ENCODE measurements at places on chromosomes 7 and 10.

GRCh38 chr10:117216611-117217195, 19.4 kb downstream of the KCNK18 start:
- DNase-seq: peak; percentile 33

- no peak for DNase-seq
Observed at GRCh38 chr7:15765753-15766152, 79.3 kb upstream of the MEOX2 start.

DNA sequence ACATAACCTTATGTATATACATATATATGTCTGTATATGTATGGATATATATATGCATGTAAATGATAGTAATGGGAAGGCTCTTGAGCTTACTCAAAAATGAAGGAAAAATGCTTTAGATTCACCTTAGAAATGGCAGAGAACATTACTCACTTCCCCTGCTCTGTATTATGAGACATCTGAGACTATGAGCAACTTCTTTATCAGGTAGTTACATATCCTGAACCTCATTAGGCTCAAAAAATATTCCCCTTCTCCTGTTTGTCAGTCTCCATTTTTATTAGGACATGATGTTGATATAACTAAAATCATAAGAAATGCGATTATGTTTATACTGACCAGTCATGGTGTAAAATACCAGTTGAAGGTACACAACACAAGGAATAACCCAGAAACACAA, 800.1 kb upstream of the ZWINT start:
- DNase-seq: no peak

DNA sequence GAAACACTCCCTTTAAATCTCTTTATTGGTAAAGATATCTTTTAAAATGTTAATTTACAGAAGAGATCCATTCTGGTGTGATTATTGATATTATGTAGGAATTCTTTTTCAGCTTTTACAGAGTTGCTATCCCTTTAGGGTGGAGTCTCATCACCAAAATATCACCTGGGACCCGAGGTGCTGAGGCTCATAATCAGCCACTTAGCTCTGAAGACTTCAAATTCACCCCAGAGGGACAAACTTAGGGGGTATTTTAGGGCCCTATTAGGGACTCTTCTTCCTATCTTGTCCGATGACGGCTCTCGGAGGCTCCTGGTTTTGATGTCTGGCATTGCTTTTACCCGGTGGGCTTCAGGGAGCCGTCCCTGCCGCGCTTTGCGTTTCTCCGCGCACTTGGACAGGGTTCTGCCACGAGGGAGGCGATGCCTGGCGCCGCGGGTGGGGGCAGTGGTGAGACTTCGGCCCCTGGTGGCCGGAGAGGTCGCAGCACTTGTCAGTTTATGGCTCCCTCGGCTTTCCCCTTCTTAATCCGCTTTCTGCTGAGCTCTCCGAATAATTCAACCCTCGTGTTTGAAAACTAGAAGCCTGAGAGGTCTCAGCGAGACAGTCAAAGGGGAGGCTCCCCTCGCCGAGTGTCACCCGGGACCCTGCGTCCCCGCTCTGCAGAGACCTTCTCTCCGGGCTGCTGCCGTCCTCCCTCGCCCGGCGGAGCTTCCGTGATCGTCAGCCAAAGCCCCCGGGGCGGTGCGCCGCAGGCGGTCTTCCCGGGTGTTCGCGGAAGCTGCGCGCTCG, 27.8 kb downstream of the RBM20 start:
- peak; percentile 38 for DNase-seq

GRCh38 chr10:100683545-100684300, 61.7 kb upstream of the PAX2 start:
- no peak for DNase-seq

- DNase-seq: no peak
Observed at GRCh38 chr10:128097783-128098182, 28.4 kb downstream of the MKI67 start.

DNA sequence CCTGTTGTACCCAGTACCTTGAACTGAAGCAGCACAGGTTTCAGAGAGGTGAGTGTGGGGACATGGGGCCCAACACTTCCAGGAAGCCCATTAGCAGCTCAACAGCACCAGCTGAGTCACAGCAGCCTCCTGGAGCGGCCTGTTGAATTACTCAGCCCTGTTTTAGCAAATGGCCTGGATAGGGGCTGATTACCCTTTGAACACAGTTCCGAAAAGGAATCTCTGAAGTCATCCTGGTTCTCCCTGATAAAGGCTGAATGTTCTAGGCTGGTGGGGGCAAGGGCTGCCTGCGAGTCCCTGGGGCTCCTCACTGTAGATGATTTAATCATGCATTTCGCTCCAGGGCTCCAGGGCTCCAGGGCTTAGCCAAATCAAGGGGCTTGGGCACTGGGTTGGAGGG, 287.5 kb downstream of the GRID1 start:
- no peak for DNase-seq

DNA sequence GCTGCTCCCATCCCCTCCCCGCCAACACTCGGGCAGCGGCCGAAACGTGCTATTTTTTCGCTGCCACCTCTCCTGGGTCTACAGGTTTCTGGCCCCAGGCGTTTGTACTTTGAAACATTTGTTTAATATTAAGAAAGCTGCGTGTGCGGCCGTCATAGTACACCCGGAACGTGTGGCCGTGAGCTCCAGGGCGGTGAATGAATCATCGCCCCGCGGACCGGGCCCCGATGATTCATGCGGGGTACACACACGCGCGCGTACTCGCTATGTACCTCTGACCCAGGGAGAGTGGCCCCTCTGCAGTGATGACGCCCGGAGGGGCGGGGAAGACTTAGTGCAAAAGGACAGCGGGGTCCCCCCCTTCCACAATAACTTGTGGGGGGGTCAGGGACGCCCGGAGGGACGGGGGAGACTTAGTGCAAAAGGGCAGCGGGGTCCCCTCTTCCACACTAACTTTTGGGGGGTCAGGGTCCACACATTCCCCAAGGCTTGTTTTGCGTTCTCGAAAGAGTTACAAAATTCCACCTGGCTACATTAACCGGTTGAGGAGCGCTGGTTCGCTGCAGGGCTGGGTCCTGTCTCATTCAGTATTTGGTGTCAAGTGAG, 56.5 kb upstream of the PCGF5 start:
- DNase-seq: peak; percentile 63

DNA sequence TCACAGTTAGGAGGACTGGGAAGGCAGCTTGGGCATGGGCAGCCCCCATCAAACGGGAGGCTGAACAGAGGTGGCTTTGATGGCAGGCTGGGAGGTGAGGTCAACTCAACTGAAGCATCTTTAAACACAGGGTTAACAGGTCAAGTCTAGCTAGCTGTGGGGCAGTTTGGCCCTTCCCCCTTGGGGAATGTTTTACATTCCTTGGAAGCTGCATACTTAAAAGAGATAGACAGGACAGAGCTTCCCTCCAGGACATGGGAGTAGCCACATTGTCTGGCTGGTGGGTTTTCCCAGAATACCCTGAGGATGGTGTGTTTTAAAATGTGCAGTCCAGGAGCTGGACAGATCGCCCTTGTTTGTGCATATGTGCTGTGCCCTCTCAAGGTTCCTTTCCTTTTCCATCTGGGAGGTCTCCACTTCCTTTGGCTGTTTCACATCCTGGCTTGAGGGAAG, 6.8 kb upstream of the RASSF4 start:
- no peak for DNase-seq

DNA sequence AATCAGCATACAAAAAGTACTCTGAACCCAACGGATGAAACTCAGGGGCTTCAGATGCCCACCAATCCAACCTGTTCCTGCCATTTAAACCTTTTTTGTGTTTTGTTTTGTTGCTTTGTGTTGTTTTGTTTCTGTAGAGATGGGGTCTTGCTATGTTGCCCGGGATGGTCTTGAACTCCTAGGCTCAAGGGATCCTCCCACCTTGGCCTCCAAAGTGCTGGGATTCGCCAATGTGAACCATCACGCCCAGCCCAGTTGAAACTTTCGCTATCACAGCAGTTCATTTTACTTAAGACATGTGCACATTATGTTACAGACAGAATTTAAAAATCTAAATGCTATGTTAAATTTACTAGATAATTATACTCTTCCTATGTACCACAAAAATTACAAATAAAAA, 101.6 kb downstream of the SKIDA1 start:
- DNase-seq: no peak

- no peak for DNase-seq
Observed at GRCh38 chr7:3956949-3957348, 655.9 kb downstream of the SDK1 start.

GRCh38 chr10:94213001-94213530, 149.7 kb downstream of the NOC3L start:
- DNase-seq: no peak

DNA sequence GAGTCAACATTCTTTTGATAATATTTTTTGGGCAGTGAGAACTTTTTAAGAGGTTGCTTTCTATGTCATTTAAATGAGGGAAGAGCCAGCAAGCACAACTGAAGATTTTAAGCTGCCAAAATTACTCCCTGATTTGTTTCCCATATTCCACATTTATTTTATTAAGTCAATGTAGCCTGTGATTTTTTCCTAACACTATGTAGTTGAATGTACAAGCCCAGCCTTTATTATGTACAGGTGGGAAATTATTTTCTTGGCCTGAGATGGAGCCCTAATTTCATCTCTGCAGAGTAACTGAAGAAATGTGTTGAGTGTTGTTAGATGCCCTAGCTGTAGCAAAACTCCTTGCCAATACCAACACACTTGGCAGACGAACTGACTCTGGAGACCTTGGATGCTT, 83.1 kb upstream of the MINDY3 start:
- no peak for DNase-seq

GRCh38 chr7:50149369-50149768, 56.3 kb upstream of the ZPBP start:
- no peak for DNase-seq

- DNase-seq: no peak
Observed at GRCh38 chr10:72598769-72599701, 26.8 kb downstream of the MICU1 start.

DNA sequence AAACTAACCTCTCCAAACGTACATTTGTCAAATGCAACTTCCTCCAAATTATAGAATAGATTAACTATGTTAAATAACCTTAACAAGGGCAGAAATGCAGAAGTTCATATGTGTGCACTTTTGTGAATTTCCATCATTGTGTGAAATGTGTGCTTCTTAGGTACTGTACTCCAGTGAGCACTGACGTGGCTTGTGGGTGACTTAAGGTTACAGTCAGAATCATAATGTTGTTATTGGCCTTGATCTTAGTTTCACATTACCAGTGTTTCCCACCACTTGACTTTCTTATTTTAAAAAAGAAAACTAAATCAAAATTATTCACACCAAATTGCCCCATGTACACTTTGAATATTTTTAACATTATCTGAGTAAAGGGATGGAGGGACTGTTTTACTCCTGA, 155.1 kb upstream of the FZD8 start:
- no peak for DNase-seq

All from stimulated activated CD8-positive, alpha-beta memory T cell treated with anti-CD3 and anti-CD28 coated beads, Interleukin-2, amount 100 ng/mL, for 1 hour (primary cell).